ENCODE measurements at places on chromosomes 12 and 14. TPM values are rescaled to one million over a fixed set of nuclear protein-coding genes. Genes with fewer than 3 reads are reported as not detected.
A peak's percentile ranks its signal among the peaks of the same experiment; 100 is the strongest.

P2RX2 gene
- not detected for total RNA-seq

ITPR2 gene
- total RNA-seq, result 37.7 TPM

SSPN gene
- not detected for total RNA-seq

PYGL gene
- 0.91 TPM for total RNA-seq

COL2A1 gene
- not detected for total RNA-seq

DNA sequence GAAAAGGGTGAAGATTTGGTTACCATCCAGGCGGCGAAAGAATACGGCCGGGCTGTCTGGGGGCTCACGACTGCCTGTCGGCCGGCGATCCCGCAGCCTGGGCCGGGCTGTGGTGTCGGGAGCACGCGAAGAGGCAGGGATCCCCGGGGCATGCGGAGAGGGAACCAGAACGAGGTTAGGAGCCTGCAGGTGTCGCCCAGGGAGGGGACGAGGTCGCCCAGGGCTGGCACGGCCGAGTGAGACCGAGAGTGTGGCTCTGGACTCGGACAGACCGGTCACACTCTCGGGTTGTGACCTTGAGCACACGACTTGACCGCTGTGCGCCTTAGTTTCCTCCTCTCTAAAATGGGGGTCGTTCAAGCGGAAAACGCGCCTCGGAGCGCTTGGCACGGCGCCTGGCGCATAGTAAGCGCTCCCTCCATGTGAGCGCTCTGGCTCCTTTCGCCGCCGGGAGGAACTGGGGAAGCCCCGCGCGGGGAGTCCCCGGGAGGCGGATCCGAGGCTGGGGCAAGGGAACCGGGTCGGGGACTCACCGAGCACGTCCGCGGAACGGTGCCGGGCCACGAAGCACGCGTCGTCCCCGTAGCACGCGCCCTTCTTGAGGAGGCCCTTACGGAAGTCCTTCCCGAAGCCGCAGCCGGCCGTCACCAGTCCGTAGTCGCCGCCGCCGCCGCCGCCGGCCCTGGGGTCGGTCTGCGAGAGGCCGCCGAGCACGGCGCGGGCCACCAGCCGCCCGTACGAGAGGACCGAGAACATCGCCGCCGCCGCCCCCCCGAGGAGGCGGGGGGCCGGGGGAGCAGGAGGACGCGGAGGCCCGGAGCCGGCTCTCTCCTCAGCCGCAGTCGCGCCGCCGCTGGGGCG lies 612 bp downstream of the PPTC7 start:
- peak; percentile 79 for DNase-seq

- peak; percentile 37 for DNase-seq
Observed at GRCh38 chr14:94355191-94355794, 32.2 kb upstream of the SERPINA6 start.

- no peak for DNase-seq
Observed at GRCh38 chr12:70971001-70971794, 50.7 kb upstream of the PTPRR start.

- no peak for DNase-seq
Observed at GRCh38 chr12:66859751-66860440, 181.0 kb upstream of the GRIP1 start.

GRCh38 chr12:9098463-9099026 lies 17.2 kb downstream of the A2M start:
- DNase-seq, result no peak

- DNase-seq, result no peak
Observed at GRCh38 chr14:33430414-33431035, 491.8 kb downstream of the NPAS3 start.

GRCh38 chr12:44379831-44380230 lies 496.3 kb downstream of the NELL2 start:
- no peak for DNase-seq

DNA sequence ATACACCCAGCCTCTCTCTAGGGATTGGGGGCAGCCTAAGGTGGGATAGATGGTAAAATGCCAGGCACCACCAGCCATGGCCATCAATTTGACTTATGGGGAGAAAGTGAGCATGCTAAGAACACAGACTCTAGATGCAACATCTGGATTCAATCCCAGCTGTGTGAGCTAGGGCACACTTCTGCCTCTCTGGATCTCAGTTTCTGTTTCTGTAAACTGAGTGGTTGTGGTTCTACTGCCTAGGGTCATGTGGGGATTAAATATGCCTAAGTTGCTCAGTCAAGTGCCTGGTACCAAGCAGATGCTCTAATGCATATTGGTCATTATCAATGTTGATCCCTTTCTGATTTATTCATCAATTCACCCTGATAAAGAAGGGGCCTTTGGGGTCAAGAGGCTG lies 12.6 kb upstream of the OAS1 start:
- DNase-seq, result no peak
